ENCODE measurements at places on chromosomes 6 and 20.

DNA sequence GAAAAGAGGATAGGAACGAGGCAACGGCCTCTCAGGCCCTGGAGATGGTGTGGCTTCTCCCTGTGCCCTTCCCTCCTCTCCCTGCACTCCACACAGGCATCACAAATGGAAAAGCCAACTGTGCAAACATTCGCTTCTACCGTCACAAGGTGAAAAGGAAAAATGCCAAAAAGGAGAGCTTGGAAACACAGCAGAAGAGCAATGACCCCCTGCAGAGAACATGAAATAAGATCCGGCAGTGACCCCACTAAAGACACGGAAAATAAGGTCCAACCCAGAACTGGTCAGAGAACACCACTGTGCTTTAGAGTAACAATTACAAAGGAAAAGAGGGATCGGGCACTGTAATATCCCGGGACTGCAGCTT is 63.0 kb downstream of the SLC22A23 start:
- DNase-seq, result no peak

GRCh38 chr20:44532259-44532980 is 10.6 kb upstream of the SERINC3 start:
- no peak for DNase-seq

DNA sequence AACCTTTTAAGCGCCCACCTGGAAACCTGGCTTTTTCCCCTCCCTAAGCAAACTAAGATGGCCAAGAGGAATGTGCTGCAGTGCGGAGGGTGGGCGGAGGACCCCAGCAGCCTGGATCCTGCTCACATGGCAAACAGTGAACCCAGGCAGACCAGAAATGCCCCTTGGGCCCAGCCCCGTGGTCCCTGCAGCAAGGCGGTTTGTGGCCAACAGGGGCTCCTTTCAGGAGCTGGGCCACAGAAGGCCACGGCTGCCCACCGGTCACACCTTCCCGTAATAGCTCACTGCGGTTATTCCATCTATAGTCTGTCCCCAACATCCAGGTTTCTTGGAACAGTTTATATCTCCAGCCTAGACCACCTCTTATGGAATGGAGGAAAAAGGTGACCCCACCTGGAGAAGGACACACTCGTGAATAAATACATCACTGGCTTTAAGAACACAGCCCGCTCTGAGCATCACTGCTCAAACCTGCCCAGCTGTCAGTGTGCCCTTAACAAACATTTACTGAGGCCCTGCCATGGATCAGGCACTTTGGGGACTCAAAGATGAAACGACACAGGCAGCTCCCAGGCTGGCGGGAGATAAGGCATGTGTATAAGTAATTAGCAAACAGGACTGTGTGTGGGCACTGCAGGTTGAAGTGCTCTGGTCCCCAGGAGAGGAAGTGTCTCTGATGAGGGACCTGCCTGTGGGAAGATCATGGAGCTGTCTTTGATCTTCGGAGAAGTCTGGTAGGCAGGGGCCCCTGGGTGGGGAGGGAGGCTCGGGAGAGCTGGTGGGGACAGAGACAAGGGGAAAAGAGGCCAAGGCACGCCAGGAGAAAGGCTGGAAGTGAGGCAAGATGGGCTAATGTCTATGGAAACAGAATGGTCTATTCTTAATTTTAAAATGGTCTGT is 3.2 kb upstream of the TUBB1 start:
- no peak for DNase-seq

DNA sequence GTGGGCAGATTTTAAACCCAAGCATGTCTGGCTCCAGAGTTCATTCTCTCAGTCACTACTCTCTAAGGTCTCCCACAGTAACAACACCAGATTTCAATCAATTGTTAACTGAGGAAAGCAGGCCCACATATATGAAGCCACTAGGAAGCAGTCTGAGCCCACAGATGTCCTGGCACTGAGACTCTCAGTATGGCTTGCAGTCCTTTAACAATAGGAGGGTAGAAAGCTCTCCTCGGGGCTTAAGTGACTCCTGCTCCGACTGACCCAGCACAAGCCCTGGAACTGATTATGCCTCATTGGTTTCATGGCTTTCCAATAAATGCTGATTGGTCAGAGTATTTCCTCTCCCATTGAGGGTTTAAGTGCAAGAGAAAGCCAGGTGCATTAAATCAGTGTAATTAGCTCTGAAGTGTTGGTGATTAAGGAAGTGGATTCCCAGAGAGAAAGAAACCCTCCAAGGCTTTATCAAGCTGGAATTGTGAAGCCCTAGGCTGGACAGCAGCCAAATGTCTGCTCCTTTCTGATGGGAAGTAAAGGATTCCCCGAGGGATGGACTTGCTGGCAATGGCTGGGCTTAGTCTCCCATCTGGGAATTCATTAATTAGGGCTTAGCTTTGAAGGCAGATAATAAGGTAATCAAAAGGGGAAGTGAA is 76.6 kb upstream of the PROKR2 start:
- DNase-seq, result no peak

- peak; percentile 31 for DNase-seq
These were observed 15.5 kb upstream of the MYMX start for GRCh38 chr6:44201200-44201599.

- no peak for DNase-seq
These were observed 190.9 kb downstream of the SASH1 start for GRCh38 chr6:148533309-148534107.

GRCh38 chr6:47032974-47033765 is 9.0 kb downstream of the ADGRF1 start:
- no peak for DNase-seq

- no peak for DNase-seq
These were observed 11.5 kb downstream of the RNF217 start for GRCh38 chr6:124973780-124974179.

Data from body of pancreas (tissue), 4 donors.